COLO829 (cell line): ENCODE measurements at places on chromosomes 7 and 10.

DNA sequence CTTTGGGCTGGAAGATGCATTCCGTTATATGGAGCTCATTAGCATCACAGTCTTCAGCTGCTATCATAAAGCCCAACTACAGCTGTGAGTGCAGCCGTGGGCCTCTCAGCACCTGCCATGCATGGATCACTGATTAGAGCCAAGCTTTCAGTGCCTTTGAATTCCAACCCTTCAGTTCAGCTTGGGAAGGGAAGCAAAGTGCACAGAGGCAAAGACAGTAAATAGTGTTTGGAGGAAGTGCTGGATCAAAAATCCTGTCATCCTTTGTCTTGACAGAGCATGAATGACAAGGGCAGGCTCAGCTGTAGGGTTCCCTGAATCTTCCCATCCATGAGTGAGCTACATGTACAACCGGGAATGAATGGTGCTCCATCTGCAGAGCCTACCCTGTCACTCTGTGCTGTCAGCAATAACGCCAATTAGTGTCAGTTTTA, 153.7 kb downstream of the DNAJB9 start:
- no peak for DNase-seq

DNA sequence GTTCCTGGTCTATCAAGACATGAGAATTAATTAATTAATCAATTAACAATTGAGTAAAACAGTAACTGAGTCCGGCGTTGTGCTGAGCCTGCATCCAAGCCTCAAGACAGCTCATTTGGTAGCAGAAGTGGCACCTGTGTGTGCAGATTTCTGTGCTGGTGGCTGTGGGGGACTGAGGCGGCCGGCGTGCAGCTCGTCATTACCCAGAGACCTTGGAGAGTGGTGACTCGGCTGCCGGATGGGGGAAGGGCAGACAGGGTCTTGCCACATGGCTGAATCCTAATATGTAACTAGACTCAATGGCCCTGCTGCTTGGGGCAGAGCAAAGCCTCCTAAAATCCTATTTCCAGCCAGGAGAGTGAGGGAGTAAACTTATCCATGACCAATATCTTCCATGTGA, 510.2 kb downstream of the TCERG1L start:
- DNase-seq, result no peak

DNA sequence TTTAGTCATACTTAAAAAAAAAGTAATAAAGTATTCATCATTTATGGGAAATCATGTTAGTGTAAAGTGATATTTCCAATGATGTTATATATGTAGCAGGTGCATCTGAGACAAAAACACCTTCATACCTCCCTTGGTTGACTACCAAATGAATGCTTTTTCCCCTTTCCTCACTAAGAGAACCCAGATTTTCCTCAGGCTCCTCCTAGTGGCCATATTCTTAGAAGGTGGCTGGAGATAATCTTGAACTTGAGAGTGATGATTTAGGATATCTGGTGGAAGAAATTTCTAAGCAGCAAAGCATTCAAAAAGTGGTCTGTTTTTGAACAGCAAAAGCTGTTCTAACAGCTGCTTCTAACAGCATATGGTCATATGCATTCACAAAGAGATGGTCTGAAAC, 16.8 kb upstream of the DNAH11 start:
- DNase-seq, result no peak

- no peak for DNase-seq
Observed at GRCh38 chr7:65983965-65984658, 2.1 kb upstream of the GUSB start.

GRCh38 chr10:13658871-13659685, 72.3 kb downstream of the PRPF18 start:
- DNase-seq, result no peak

DNA sequence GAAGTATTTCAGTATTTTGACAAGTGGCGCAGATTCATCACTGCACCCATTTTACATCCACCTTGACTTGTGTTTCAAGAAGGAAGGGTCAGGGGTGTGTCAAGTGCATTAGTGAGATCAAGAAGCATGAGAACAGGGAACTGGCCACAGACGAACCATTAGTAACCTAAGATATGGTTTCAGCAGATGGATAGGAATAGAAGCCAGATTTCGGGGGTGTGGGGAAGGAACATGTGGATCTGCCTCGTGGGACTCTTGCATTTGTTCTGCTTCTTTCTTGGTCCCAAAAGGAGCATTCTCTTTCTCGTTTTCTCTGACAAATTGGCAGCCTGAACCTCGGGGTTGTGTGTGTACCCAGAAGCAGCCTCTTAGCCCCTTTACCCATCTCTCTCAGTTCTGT, 9.6 kb downstream of the DENND2A start:
- no peak for DNase-seq

DNA sequence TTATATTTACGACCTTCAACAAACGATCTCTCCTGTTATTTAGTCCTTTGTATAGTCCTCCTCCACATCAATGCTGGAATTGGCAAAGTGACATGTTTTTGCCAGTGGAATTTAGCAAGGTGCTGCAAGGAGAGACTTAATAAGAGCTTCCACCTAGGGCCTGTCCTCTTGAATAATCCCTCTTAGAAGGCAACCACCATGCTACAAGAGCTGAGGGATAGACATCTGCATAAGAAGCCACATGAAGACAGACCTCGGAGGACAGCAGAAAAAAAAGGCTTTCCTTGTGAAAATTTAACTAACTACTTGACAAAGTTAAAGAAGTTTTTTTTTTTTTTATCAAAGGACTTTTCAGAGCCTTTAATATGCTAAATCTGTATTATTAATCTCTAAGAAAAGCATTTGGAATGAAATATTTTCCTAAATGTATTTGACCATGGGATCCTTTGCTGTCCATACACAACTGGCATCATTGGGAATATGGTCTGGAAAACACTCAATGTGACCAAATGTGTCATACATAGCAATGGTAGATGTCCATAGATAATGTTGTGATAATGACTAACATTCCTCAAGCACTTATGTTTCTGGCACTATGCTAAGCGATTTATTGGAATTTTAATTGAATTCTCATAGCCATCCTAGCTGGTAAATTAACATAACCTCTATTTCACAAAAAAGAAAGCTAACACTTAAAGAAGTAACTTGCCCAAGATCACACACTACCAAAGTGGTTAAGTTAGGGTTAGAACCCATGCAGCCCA, 13.2 kb downstream of the HYCC1 start:
- DNase-seq, result no peak
